ENCODE measurements at places on chromosomes 2 and 18.

GRCh38 chr18:24933345-24933744 is 418.6 kb downstream of the ZNF521 start:
- DNase-seq: no peak

DNA sequence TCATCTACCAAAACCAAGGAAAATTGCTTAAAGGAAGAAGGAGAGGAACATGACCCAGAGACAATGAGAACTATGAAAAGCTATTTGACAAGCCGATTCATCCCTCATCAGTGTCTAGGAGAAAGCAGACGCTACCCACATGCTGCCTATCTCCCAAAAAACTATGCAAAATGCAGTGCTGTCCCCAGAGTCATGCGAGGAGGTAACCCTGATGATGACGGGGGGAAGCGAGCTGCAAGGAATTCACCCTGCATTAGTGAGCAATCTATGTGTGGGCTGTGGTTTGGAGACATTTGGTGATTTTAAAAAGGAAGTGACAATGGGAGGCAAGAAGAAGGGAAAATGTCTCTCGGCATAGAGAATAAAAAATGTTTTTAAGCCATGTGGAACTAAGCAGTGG is 472.7 kb downstream of the CMPK2 start:
- no peak for DNase-seq

DNA sequence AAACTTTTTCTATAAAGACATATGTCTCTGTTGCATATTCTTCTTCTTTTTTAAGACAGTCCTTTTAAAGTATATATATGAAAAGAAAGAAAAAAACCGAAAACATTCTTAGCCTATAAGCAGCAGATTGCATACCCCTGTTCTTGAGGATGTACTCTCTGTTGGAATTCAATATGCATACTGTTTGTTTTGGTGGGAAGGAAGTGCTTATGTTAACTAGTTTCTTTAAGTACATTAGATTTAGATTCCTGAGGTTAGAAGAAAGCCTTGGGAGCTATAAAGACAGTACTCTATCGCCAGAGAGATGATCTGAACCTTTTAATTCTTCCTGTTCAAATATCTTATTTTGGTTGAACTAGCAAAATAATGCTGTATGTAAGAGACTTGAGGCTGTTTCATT is 46.8 kb upstream of the TBR1 start:
- no peak for DNase-seq

DNA sequence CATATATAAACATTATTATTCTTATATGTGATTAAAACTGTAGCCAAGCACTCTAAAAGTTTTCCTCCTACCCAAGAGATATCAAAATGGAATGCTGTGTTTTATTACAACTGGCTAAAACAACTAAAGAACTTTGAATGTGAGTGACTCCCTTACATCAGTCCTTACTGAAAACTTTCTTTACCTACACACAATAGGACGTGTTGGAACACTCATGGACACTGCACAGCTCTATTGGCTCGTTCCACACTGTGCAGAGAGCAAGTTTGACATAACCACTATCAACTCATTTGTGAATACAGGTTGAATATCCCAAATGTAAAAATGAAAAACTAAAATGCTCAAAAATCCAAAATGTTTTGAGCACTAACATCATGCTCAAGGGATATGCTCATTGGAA is 650.6 kb downstream of the SLC4A3 start:
- DNase-seq: no peak
